ENCODE measurements at places on chromosomes 4 and X. TPM values are rescaled to one million over a fixed set of nuclear protein-coding genes. Genes with fewer than 3 reads are reported as not detected.

Gene ETNPPL
- not detected for polyA plus RNA-seq

Gene STATH
- 0.26 TPM for polyA plus RNA-seq

Gene SLC49A3
- polyA plus RNA-seq, result 4.6 TPM

Gene BEND4
- polyA plus RNA-seq, result 0.05 TPM

Gene COX7B2
- polyA plus RNA-seq, result not detected

Gene PDGFRA
- 125 TPM for polyA plus RNA-seq

Gene GK2
- polyA plus RNA-seq, result not detected

Gene TRAPPC2
- 17.8 TPM for polyA plus RNA-seq

Gene VCX2
- not detected for polyA plus RNA-seq

Gene AFF1
- polyA plus RNA-seq, result 45.6 TPM

Gene SMIM10L2A
- 9.6 TPM for polyA plus RNA-seq

Gene NDST3
- polyA plus RNA-seq, result 1.5 TPM

Gene NUP62CL
- polyA plus RNA-seq, result 8.9 TPM

Gene MSANTD1
- polyA plus RNA-seq, result 0.45 TPM

Gene ASB9
- polyA plus RNA-seq, result 11.3 TPM

Gene TRIM61
- polyA plus RNA-seq, result 4.5 TPM

Gene XPNPEP2
- 5.9 TPM for polyA plus RNA-seq

Gene PLA2G12A
- 37.8 TPM for polyA plus RNA-seq

Gene MCTS1
- polyA plus RNA-seq, result 53.1 TPM

Gene XAGE1B
- polyA plus RNA-seq, result not detected

Gene NKX6-1
- polyA plus RNA-seq, result 0.12 TPM

Gene CXorf65
- polyA plus RNA-seq, result 0.22 TPM

Gene MAGEA8
- polyA plus RNA-seq, result 0.45 TPM

Gene TSPAN7
- 57.7 TPM for polyA plus RNA-seq

Gene USP26
- polyA plus RNA-seq, result not detected

Gene APEX2
- polyA plus RNA-seq, result 15.1 TPM

Gene DEFB131A
- polyA plus RNA-seq, result not detected

Gene SSX4
- not detected for polyA plus RNA-seq

Gene CENPC
- polyA plus RNA-seq, result 29.8 TPM

Gene LUZP4
- polyA plus RNA-seq, result not detected

Gene GPRASP1
- 18.3 TPM for polyA plus RNA-seq

Gene CXCL8
- 2.4 TPM for polyA plus RNA-seq

Gene FATE1
- polyA plus RNA-seq, result 0.16 TPM

Gene TIMP1
- 130 TPM for polyA plus RNA-seq

Gene MND1
- 6.8 TPM for polyA plus RNA-seq

Gene KIT
- polyA plus RNA-seq, result 84.3 TPM

Gene ARAP2
- polyA plus RNA-seq, result 2.8 TPM

Gene MAGEB17
- not detected for polyA plus RNA-seq

Gene RPL9
- 2,188 TPM for polyA plus RNA-seq

Gene EFHC2
- 4.0 TPM for polyA plus RNA-seq

Gene WNK3
- polyA plus RNA-seq, result 3.6 TPM

Gene HMX1
- not detected for polyA plus RNA-seq

Gene INTU
- polyA plus RNA-seq, result 35.5 TPM

Gene ANTXR2
- polyA plus RNA-seq, result 63.6 TPM

Gene PHKA1
- 2.4 TPM for polyA plus RNA-seq

Gene MAGEA2
- polyA plus RNA-seq, result not detected

Gene TCEANC
- polyA plus RNA-seq, result 6.3 TPM

Gene VCX3A
- 0.44 TPM for polyA plus RNA-seq

Gene SPIN4
- polyA plus RNA-seq, result 16.7 TPM

Gene RBPJ
- 100 TPM for polyA plus RNA-seq

Gene CACNA1F
- polyA plus RNA-seq, result 0.09 TPM

Gene MAGEA4
- polyA plus RNA-seq, result not detected

Gene KLHL15
- polyA plus RNA-seq, result 14.0 TPM

Gene SLC9B1
- polyA plus RNA-seq, result 4.5 TPM

Gene FLNA
- 356 TPM for polyA plus RNA-seq

Gene ERCC6L
- polyA plus RNA-seq, result 3.9 TPM

All from right lung (tissue), 10 donors.